Right cardiac atrium (tissue), 5 donors: ENCODE measurements at places on chromosomes 4 and X.

GRCh38 chr4:10526429-10527222 is 69.4 kb upstream of the ZNF518B start:
- no peak for DNase-seq

DNA sequence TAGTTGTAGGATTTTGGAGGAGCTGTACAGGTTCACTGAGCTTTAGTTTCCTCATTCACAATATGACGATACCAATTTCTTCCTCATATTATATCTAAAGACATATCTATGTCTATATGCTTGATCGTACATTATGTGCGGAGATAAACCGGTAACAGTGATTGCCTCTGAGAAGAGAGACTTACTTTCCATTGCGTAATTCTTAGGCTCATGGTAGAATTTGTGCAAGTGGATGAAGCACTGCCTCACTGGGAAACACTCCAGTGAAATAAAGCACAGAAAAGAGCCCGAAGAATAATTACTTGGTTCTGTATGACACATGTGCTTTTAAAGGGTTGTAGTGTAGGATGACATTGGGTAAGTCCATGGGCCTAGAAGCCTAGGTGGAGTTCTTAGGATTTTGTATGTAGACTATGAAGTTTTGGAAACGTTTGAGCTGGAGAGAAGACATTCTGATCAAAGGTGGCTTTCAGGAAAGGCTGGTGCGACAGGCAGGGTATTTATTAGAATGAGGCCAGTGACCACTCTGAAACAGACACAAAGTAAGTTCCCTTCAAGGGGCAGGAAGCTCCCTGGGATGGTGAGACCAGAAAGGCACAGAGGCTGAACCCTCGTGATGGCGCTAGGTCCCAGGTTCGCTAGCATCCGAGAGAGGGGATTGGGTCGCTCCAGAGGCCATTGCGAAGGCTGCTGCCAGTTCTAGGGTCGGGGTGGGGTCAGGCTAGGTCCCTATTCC is 649 bp upstream of the VBP1 start:
- DNase-seq = no peak

DNA sequence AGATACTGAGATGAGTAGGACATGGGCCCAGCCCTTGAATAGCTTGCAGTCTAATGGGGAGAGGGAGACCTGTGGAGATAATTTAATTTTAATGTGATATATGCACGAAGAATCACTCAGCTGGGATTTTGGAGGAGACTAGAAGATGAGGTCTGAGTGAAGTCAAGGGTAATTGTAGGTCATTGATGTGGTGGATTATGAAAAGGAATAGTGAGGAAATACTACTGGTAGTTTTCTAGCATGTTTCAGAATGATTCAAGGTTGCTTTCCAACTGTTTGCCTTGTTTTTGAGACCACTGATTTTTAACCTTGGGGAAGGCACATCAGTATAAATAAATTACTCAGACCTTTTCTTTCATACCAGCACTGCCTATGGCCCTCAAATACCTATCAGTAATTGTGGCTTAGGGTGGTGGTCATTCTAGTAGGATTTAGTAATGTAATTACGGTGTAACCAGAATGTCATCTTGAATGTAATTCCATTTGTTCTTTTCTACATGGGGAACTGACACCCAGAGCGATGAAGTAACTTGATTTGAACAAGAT is 25.6 kb downstream of the PTTG2 start:
- no peak for DNase-seq

- DNase-seq = no peak
Observed at GRCh38 chr4:145808021-145808650, 128.2 kb downstream of the C4orf51 start.

DNA sequence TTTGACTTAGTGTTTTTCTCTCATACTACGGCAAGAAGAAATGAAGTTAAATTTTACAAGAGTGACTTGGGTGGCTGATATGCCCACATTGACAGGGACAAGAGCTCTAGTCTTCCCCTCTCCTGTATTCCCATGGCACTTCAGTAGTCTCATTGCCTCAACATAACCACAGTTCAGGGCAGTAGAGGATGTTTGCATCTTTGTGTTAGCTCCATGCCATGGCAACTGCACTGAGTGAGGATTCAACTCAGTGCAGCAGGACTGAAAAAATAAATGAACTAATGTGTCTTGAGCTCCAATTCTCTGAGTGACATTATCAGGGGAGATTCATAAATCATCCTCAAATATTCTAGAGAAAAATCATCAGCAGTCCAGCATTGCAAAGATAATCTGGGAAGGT is 78.8 kb downstream of the TET2 start:
- DNase-seq = no peak

- no peak for DNase-seq
Observed at GRCh38 chr4:17667653-17668201, 53.3 kb downstream of the MED28 start.

- DNase-seq = no peak
Observed at GRCh38 chr4:109278594-109279031, 23.8 kb downstream of the COL25A1 start.

- DNase-seq = no peak
Observed at GRCh38 chr4:116101321-116101720, 984.1 kb downstream of the TRAM1L1 start.

DNA sequence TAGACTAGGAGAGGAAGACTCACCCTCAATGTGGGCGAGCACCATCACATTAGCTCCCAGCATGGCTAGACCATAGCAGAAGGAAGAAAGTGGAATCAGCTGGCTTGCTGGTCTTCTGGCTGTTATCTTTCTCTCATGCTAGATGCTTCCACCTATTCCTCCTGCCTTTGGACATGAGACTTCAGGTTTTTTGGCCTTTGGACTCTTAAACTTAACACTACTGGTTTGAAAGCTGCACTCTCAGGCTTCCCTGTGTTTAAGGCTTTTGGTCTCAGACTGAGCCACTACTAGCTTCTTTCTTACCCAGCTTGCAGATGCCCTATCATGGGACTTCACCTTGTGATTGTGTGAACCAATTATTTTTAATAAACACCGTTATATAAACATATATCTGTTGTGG is 39.0 kb upstream of the UGT2B4 start:
- DNase-seq = no peak

GRCh38 chr4:121720109-121720508 is 23.3 kb upstream of the ANXA5 start:
- DNase-seq = no peak
